DMS 273 treated with DMSO at 0.1 percent for 48 hours (cell line): ENCODE measurements at places on chromosomes 16 and 17.

GRCh38 chr17:70968302-70968701 lies 799.0 kb downstream of the KCNJ2 start:
- DNase-seq: no peak

DNA sequence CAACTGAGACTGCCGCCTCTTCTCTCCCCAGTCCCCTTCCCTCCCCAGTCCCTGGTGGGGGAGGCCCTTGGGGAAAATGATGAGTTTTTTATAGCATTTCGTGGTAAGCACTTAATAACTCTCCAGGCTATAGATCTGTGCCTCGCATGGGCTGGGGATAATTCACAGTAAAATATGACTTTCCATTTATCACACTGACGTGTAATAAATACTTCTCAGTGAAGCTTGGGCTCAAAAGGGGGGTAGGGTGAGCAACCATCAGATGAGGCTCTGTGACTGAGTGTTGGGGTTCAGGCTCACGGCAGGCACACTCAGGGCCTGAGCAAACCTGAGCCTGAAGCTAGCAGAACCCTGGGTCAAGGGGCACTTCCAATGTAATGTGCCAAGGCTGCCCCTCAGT lies 101.6 kb downstream of the CCT6B start:
- no peak for DNase-seq

DNA sequence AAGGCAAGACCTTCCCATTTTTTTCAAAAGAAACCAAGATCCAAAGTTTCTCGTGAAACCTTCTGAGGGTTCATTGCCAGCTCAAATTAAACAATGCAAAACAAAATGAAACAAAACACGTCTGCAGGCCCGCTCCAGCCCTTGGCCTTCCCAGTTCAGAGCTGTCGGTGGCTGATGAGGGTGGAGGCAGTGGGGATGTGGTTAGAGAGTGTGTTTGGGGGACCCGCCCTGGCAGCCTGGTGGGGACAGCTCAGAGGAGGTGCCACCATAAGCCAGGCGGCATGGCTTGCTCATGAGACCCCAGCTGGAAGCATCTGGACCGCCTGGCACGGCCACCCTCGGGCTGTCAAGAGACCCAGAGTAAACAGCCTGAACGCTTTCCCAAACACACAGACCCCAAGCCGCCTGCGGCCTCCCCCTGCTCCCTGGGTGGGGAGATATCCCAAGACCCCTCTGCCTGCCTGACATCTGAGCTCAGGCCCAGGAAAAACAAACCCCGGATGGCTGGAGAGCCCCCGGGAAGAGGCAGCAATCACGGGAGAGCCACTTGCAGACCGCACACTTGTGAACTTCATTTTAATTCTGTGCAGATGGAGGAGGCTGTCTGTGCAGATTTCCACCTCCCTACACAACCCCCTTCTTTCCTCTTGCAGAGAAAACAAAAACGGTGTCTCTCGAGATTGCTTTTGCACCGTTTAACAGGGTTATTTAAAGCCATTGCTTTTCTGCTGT lies 35.4 kb upstream of the LITAF start:
- no peak for DNase-seq

DNA sequence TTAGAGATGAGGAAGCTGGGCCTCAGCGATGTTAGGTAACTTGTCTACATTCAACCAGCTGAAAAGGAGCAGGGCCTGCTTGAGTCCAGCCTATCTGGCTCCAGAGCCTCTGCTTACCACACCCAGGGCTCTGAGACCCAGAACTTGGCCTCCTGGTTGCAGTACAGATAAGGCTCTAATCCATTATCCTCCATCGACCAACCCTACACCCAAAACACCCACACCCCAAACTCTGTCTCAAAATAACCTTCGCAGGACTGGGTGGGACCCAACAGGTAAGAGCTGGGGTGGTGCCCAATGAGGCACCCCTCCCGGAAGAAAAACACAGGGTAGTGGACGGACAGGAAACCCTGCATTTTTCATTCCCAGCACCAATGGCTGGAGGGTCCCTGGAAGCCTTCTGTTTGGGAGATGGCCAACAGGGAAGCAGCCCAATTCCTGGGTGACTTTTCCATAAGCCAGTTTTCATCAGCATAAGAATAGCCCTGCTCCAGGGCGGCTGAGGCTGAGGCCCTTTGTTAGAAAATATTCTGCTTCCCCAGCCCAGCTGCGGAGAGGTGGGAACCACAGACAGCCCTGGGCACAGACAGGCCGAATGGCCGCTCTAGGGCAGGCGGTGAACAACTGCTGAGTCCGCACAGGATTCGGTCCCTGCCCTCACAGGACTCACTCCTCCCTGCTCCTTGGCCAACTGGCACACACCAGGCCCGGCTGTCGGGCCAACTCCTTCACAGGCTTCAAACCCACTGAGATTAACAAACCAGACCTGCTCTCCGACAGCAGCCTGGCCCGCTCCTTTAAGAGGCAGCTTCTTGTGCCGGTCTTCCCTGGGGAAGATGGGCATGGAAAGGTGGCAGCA lies 9.8 kb downstream of the SMIM5 start:
- DNase-seq: no peak
